Stimulated activated CD8-positive, alpha-beta memory T cell treated with anti-CD3 and anti-CD28 coated beads, Interleukin-4, amount 100 ng/mL, for 48 hours (primary cell): ENCODE measurements at places on chromosomes 4 and X.

GRCh38 chr4:92455951-92456350, 152.2 kb downstream of the GRID2 start:
- DNase-seq, result no peak

- DNase-seq, result no peak
These were observed 115.7 kb downstream of the ANKRD50 start for GRCh38 chr4:124596816-124597215.

- no peak for DNase-seq
These were observed 127.4 kb upstream of the TRIM2 start for GRCh38 chr4:153076861-153077260.

DNA sequence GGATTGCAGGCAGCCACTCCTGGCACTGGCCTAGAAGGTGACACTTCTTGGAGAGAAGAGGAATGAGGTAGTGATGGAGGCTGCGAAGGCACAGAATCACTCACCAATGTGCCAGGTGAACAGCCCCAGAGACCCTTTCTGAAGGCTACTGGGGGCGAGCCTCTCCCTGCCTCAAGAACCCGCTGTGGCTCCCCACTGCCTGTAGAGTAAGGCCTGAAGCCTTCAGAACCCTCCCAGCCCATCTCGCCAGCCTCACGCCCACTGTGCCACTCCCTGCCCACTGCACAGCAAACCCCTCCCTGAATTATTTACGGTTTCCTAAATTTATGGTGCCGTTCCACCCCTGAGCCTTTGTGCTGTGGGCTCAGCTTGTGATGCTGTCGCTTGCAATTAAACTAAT, 24.2 kb upstream of the SORCS2 start:
- DNase-seq, result no peak

- no peak for DNase-seq
These were observed 1220.5 kb downstream of the PCDH18 start for GRCh38 chr4:136311774-136312173.

DNA sequence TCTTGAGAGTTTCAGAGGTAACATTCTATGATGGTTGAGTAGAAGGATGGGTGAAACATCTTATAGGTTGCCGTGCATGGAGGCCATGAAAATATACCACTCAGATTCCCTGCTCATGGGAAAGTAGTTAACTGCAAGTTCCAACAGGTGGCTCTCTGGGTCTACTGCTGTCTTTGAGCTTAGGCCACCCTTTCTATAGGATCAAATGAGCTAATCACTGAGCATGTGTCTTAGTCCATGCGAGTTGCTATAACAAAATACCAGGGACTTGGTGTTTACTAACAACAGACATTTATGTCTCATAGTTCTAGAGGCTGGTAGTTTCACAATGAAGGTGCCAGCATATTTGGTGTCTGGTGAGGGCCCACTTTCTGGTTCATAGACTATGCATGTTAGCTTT, 144.8 kb upstream of the UNC5C start:
- DNase-seq, result no peak

DNA sequence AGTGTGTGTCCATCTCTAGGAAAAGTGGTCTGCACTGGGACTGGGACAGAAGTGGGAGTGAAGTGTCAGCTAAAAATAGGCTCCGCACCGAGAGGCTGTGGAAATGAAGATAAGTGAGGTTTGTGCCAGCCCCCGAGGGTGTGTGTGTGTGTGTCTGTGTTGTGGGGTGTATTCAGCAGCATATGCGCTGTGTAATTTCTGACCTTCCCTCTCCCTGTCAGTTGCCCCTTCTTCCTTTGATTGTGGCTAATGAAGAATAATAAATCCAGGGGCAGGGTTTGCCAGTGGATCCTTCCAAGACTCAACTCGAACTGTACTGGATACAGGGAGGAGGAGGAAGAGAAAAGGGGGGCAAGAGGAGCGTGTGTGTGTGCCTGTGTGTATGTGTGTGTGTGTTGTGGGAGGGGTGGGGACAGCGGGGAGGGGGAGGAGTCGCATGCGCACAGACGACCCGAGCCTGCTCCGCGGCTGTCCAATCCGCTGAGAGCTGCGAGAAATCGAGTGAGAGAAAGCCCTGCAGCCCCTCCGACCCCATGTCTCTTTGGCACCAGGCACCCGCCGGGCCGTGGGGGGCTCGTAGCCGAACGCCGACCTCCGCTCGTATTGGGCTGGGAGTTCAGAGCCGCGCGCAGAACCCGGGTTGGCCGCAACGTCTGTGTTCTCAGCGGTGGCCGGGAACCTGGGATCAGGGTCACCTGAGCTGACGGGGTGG, 916 bp upstream of the POU4F2 start:
- no peak for DNase-seq

DNA sequence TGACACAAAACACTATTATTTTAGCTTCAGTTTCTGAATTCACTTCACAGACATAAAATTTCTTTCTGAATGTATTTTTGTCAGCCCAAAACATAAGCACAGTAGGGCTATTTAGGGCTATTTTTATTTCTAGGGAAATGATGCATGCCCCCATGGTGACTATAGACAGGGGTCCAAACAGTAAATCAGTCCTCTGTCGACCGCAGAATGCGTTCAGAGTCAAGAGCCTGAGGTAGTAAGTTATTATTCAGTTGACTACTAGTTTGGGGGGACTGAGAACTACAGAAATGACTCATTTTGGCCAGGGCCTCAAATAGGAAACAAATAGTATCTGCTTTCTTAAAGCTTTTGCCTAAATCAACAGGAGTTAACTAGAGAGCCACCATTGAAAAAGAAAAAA, 414.4 kb downstream of the AFF2 start:
- DNase-seq, result no peak

- no peak for DNase-seq
These were observed 35.8 kb downstream of the KDM6A start for GRCh38 chrX:44908827-44909226.

DNA sequence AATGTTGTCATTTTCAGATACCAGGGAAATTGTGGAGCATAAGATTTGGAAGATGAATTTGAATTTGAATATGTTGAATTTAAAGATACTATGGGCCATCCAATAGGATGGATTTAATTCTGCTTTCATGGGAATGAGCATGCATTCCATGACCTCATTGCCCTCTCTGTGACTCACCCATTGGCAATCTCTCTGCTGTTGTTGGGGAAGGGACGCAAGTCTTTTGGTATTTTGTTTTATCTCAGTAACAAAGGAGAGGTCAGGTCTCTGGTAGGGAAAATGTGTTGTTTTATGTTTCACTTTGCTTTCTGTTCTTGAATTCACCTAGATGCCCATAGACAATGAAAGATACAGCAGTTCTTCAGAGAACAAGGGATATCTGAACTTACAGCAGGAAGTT, 42.1 kb upstream of the MAGEA4 start:
- no peak for DNase-seq

DNA sequence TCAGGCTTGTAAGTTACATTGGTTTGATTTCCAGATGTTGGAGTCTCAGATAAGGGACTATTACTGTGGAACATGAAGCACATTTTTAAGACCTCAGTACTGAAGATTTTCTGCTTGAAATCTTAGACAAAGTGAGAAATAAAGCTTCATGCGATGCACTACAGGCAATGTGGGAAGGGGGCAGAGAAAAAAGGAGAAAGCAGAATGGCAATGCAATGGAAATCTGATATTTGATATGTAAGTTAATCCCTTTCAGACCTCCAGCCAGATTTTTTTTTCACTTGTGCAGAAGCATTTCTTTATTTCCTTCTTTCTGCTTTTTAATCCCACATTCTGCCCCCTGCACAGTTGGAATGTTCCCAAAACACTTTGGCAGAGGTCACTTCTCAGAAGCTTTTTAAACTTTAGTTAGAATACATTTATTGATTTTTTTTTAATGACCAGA, 174.3 kb downstream of the ADGRL3 start:
- no peak for DNase-seq

- DNase-seq, result no peak
These were observed 43.7 kb downstream of the EDNRA start for GRCh38 chr4:147524601-147525000.

- DNase-seq, result no peak
These were observed 27.2 kb upstream of the DHX15 start for GRCh38 chr4:24611575-24611974.

GRCh38 chrX:152632445-152633097, 5.1 kb upstream of the GABRQ start:
- peak; percentile 69 for DNase-seq

DNA sequence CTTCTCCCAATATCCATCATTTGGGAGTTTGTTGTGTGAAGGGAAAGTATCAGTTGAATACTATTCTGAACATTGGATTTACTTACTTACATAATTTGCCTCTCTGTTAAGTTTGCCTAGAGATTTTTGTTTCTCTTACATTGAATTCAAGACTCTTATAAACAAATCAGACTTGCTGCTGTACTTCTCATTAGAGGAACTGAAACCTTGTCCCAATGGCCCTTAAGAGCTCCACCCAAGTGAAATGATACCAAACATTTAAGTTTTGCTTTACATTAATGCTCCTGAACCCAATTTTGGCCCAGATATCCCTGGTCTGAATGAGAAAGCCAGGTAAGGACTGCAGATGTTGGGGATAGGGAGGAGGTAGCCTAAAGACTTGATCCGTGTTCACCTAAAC, 32.0 kb downstream of the HAND2 start:
- no peak for DNase-seq

- DNase-seq, result no peak
These were observed 413.5 kb upstream of the GRIA3 start for GRCh38 chrX:122770581-122770980.

GRCh38 chrX:13797512-13797911, 19.4 kb downstream of the GPM6B start:
- no peak for DNase-seq

GRCh38 chrX:1442016-1442665, 10.6 kb downstream of the ASMTL start:
- peak; percentile 7 for DNase-seq

GRCh38 chr4:168551211-168551610, 54.4 kb downstream of the PALLD start:
- no peak for DNase-seq

- DNase-seq, result no peak
These were observed 50.9 kb downstream of the TSPAN7 start for GRCh38 chrX:38612281-38612680.

DNA sequence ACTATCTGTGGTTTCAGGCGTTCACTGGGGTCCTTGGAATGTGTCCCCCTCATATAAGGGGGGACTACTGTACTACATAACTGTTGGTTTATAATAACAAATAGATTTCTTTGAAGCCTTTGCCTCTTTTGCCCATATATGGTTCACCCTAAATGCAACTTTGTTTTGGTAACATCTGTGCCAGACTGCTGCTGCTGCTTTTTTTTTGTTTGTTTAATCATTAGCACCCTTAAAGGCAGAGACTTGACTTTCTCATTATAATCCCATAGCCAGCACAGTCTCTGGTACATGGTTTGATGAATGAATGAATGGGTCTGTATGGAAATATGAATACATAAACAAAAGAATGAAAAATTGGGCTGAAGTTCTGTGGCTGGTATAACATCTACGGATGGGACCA, 80.2 kb upstream of the LHFPL1 start:
- no peak for DNase-seq

DNA sequence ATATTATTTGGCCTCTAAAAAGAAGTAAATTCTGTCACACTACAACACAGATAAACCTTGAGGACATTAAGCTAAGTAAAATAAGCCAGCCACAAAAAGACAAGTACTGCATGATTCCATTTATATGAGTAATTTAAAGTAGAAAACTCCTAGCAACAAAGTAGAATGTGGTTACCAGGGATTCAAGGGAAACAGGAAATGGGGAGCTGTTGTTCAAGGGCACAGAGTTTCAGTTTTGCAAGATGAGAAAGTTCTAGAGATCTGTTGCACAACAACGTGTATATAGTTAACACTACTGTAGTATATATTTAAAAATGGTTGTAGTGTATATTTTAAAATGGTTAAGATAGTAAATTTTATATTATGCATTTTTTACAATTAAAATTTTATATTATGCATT, 25.4 kb downstream of the SEC31A start:
- DNase-seq, result no peak

GRCh38 chr4:56276547-56276946, 110.7 kb downstream of the AASDH start:
- no peak for DNase-seq

GRCh38 chrX:31808357-31808756, 736.5 kb upstream of the FTHL17 start:
- no peak for DNase-seq

DNA sequence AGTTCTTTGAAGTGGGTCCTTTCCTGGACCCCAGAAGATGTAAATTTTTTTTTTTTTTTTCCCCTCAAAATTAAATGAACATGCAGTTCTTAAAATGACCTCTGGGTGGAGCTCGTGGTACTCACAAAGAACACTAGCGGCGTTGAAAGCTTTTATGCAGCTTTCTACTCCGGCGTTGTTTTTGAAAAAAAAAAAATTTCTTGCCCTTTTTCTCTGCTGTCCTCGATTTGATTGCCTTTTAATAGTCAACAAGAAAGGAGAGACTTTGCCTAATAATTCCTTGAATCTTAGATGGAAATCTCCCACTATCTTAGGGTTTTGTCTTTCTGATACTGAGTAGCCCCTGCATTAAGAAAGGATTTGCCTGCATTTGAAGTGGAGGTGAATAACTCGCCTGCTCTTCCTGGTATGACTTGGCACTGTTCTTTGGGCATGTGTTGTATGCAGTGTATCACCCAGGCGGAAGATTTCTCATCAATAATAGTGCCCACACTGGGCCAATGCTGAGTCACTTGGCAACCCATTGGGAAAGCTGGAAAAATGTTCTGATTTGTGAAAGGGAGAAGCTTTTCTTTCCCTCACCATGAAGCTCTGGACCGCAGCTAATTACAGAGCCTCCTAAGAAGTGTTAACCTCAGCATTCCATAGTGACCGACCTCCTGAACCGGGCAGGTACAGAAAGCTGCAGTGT, 104.0 kb downstream of the PHEX start:
- no peak for DNase-seq

DNA sequence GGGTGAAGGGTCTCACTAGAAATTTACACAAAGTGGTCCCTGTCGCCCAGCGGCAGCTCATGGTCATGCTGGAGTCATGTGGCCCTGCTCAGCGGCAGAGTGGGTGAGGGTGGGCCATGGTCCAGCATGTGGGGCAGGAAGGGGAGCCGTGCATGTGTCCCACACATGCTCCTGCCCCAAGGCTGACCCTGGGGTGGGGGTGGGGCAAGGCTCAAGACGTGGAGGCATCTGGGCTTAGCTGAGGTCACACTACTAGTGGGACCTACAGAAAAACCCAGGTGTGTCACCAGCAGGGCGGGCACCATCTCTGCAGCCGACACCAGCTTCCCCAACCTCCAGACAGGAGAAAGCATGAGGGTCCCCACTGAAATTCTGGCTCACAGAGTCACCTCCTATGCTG, 42.4 kb downstream of the EVC start:
- DNase-seq, result no peak

DNA sequence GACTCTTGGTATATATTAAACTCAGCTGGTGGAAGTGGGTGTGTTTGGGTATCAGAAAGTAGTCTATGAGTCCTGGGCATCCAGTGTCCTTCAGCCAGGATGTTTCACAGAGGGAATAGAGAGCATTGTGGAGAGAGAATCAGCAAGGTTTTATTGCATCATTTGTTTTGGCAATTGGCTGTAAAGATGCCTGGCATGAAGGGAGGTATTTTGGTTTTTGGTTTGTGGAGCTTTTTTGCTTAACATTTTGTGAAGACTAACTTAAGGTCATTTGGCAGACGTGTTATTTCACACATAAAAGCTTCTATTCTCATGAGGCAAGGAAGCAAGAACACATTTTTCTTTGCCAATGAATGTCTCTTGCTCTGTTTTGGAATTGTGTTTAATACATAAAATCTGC, 71.1 kb downstream of the DCLK2 start:
- no peak for DNase-seq

GRCh38 chr4:154018659-154019058, 229.8 kb upstream of the SFRP2 start:
- peak; percentile 47 for DNase-seq
